CD8-positive, alpha-beta T cell (primary cell): ENCODE measurements at places on chromosomes 7 and 10. TPM values are rescaled to one million over a fixed set of nuclear protein-coding genes. Genes with fewer than 3 reads are reported as not detected.

Gene BICC1
- not detected for total RNA-seq

Gene COMMD3
- 19.2 TPM for total RNA-seq

Gene ASIC3
- 6.7 TPM for total RNA-seq

Gene BAIAP2L1
- 0.43 TPM for total RNA-seq

Gene ACHE
- total RNA-seq: 7.7 TPM
